Activated naive CD8-positive, alpha-beta T cell treated with anti-CD3 and anti-CD28 coated beads, Interleukin-2, amount 10 ng/mL, durations not matched to agents 7 days and 5 days (primary cell): ENCODE measurements at places on chromosomes 12 and 14. TPM values are rescaled to one million over a fixed set of nuclear protein-coding genes. Genes with fewer than 3 reads are reported as not detected.

SMIM41 gene
- total RNA-seq = not detected

NEUROD4 gene
- not detected for total RNA-seq

- no peaks in the 10 kb centered on the region for H3K4me1 ChIP-seq
- peaks cover 10% of the 10 kb centered on the region for H3K36me3 ChIP-seq
- H3K4me3 ChIP-seq = no peak overlapping the region
- DNase-seq = no peak
- no peak overlapping the region for H3K27ac ChIP-seq
- no peaks in the 10 kb centered on the region for H3K27me3 ChIP-seq
Observed at GRCh38 chr14:90287791-90288190, 31.4 kb downstream of the PSMC1 start.

DNA sequence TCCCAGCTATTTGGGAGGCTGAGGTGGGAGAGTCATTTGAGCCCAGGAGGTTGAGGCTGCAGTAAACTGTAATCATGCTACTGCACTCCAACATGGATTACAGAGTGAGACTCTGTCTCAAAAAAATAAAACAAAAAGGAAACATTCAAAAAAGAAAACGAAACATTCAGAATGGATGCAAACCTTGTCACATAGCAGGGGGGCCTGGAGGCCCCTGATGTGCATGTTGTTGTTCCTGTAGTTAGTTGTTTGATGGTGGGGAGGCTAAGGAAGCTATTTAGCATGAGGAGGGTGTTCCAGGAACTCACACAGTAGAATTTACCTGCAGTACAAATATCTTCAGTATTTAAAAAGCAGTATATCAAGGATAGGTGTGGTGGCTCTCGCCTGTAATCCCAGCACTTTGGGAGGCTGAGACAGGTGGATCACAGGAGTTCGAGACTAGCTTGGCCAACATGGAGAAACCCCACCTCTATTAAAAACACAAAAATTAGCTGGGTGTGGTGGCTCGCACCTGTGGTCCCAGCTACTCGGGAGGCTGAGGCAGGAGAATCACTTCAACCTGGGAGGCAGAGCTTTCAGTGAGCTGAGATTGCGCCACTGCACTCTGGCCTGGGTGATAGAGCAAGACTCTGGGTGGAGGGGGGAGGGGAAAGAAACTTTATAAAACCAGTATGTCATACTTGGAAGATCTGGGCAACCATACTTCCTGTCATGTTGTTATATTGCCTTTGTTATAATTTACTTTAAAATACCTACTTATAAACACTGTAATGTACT, 17.6 kb upstream of the AEBP2 start:
- H3K4me3 ChIP-seq = peak overlapping the region; percentile 55
- H3K27ac ChIP-seq = peak overlapping the region; percentile 85
- peaks cover 5% of the 10 kb centered on the region for H3K36me3 ChIP-seq
- H3K27me3 ChIP-seq = no peaks in the 10 kb centered on the region

DNA sequence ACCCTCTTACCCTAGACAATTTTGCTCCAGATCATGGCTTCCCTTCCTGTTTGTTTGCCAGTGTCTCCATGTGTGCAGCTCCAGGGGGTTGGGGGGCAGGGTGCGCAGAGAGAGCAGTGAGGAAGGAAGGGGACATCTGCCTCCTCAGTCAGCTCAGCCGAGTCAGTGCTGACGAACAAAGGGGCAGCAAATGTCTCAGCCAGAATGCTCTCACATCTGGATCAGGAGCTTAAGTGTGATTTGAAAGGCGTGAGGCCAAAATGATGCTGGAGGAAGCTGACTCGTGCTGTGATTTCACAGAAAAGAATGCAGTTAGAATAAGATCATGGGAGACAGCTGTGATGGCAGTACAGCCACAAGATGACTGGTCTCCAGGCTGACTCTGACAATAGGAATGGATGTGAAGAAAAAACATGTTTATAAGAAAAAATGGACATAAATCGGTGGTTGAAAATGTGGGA, 27.1 kb upstream of the CDK17 start:
- no peaks in the 10 kb centered on the region for H3K36me3 ChIP-seq
- DNase-seq = no peak
- no peak overlapping the region for H3K4me3 ChIP-seq
- H3K27me3 ChIP-seq = no peaks in the 10 kb centered on the region

DNA sequence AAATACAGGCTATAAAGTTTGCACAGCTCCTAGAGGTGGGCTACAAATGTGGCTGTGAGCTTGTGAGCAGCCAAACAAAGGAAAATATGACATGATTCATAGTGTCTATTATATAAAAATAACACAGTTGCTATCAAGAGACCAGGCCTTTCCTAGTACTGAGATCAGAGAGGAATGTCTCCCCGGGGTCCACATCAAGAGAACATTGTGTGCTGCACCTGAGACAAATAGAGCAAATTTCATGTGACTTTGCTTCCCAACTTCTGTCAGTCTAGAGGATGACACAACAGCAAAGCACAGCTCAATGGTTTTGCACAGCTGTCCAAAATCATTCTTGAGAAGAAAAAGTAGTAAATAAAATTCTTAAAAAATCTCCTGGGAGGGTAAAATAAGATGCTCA, 297.5 kb upstream of the PRKD1 start:
- no peak overlapping the region for H3K4me3 ChIP-seq
- H3K36me3 ChIP-seq = no peaks in the 10 kb centered on the region
- H3K27me3 ChIP-seq = peaks cover 2% of the 10 kb centered on the region
- no peak overlapping the region for H3K27ac ChIP-seq
- no peaks in the 10 kb centered on the region for H3K4me1 ChIP-seq

CCDC177 gene
- not detected for total RNA-seq

DNA sequence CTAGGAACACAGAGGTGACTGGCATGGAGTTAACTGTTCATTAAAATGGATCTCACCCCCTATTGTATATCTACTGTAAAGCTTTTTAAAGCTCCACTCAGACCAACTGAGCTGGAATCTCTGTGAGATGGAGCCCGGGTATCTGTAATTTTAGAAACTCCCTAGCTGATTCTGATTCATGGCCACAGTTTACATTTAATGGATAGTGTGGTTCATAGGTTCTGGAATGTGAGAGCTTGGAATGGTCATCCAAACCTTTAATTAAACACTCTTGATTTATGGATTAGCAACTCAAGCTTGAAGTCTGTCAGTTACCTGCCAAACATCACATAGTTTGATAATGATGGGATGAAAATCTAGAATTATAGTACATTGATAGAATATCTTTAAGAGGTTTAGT, 183.8 kb downstream of the SLC25A21 start:
- no peak overlapping the region for H3K27ac ChIP-seq
- no peaks in the 10 kb centered on the region for H3K36me3 ChIP-seq
- H3K27me3 ChIP-seq = no peaks in the 10 kb centered on the region
- no peaks in the 10 kb centered on the region for H3K4me1 ChIP-seq

- H3K4me3 ChIP-seq = no peak overlapping the region
- no peaks in the 10 kb centered on the region for H3K36me3 ChIP-seq
- H3K4me1 ChIP-seq = no peaks in the 10 kb centered on the region
- DNase-seq = no peak
- H3K27me3 ChIP-seq = no peaks in the 10 kb centered on the region
Observed at GRCh38 chr12:65853489-65854157, 29.3 kb downstream of the HMGA2 start.

DNA sequence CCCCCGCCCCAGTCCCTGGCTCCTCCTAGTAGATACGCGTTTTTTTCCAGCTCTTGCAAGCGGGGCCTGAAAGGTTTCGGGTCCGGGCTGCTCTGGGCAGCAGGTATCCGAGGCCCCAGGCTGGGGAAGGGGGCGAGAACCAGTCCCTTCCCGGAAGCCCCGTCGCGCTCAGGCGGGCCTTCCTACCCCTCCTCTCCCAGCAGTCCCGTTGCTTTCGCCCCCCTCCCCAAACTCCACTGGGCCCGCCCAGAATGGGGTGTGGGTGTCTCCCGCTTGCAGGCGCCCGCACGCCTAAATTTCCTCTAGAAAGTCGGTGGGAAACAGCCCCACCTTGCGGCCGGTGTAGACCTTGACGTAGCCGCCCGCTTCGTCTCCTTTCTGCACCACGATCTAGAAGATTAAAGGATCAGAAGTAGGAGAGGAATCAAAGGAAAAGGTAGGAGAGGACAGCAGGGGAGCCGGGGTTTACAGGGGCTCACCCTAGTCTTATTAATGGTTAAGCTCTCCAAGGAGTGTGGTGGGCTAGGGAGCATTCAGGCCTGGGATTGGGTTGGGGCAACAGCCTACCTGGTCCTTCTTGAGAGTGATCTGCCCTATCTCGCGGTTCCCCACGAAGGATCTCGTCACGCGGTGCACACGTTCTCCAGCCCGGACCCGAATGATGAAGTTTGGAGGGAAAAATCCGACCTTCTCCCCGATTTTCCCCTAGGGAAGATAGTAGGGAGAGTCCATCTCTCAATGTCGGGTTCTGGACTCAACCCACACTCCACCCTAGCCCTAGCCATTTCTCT, 7.3 kb downstream of the STAC3 start:
- peaks cover 42% of the 10 kb centered on the region for H3K4me1 ChIP-seq
- H3K4me3 ChIP-seq = peak overlapping the region; percentile 71
- no peak overlapping the region for H3K27ac ChIP-seq
- peak; percentile 90 for DNase-seq

REC8 gene
- 55.1 TPM for total RNA-seq

PRH2 gene
- not detected for total RNA-seq

DNA sequence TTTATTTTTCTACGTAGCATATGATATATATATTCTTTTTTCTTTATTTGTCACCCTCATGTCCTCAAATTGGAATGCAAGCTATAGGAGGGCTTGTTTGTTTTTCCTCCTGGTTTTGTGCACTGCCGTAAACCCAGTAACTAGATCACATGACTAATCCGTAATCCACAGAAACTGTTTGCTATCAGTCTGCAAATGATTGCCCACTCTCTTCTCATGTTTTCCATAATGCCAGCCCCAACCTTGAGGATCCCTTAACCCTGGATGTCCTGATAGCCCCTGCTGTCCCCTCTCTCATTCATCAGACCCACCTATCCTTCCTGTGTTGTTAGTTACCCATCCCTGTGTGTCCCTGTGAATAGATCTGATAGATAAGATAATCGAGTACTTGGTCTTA, 94.0 kb downstream of the TSPAN9 start:
- no peaks in the 10 kb centered on the region for H3K27me3 ChIP-seq
- peaks cover 2% of the 10 kb centered on the region for H3K4me1 ChIP-seq
- H3K4me3 ChIP-seq = no peak overlapping the region
- DNase-seq = no peak
- no peaks in the 10 kb centered on the region for H3K36me3 ChIP-seq
- H3K27ac ChIP-seq = no peak overlapping the region

DNA sequence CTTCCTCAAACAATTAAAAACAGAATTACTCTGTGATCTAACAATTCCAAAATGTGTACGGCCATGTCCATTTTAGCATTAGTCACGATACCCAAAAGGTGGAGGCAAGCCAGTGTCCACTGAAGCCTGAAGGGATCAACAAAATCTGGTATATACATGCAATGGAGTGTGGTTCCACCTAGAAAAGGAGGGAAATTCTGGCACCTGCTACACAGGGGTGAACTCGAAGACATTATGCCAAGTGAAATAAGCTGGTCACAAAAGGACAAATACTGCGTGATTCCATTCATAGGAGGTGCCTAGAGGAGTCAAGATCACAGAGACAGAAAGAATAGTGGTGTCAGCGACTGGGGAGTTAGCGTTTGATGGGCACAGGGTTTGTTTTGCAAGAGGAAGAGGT, 331.4 kb downstream of the MED13L start:
- H3K27ac ChIP-seq = no peak overlapping the region
- no peaks in the 10 kb centered on the region for H3K4me1 ChIP-seq
- H3K4me3 ChIP-seq = no peak overlapping the region
- DNase-seq = no peak

- peaks cover 8% of the 10 kb centered on the region for H3K4me1 ChIP-seq
- no peak for DNase-seq
- peaks cover 3% of the 10 kb centered on the region for H3K36me3 ChIP-seq
- no peaks in the 10 kb centered on the region for H3K27me3 ChIP-seq
Observed at GRCh38 chr12:90029317-90029716, 320.7 kb upstream of the ATP2B1 start.

GRCh38 chr14:46433381-46433780, 218.2 kb downstream of the RPL10L start:
- H3K4me1 ChIP-seq = no peaks in the 10 kb centered on the region
- no peak overlapping the region for H3K4me3 ChIP-seq
- no peaks in the 10 kb centered on the region for H3K36me3 ChIP-seq
- no peak overlapping the region for H3K27ac ChIP-seq
- no peak for DNase-seq

GRCh38 chr14:37089410-37089809, 83.0 kb downstream of the SLC25A21 start:
- no peaks in the 10 kb centered on the region for H3K36me3 ChIP-seq
- no peak overlapping the region for H3K27ac ChIP-seq
- no peaks in the 10 kb centered on the region for H3K4me1 ChIP-seq
- H3K4me3 ChIP-seq = no peak overlapping the region
- no peak for DNase-seq
